ENCODE measurements at places on chromosomes 1 and 21. TPM values are rescaled to one million over a fixed set of nuclear protein-coding genes. Genes with fewer than 3 reads are reported as not detected.

Gene PCNT
- total RNA-seq = 43.9 TPM

Gene KCNE2
- total RNA-seq = not detected

Gene MFSD2A
- 4.9 TPM for total RNA-seq

Gene TNFRSF1B
- total RNA-seq = 8.2 TPM

Gene CFAP410
- 13.1 TPM for total RNA-seq

Gene ADAMTSL4
- total RNA-seq = 2.1 TPM

Gene HENMT1
- total RNA-seq = 1.7 TPM

Gene DNM3
- total RNA-seq = 2.1 TPM

Gene RNASEL
- total RNA-seq = 6.6 TPM

Gene LSS
- total RNA-seq = 236 TPM

Gene RSPH1
- total RNA-seq = not detected

Gene LORICRIN
- total RNA-seq = not detected

Gene JAM2
- 1.00 TPM for total RNA-seq

Gene KIF21B
- total RNA-seq = 0.37 TPM

Gene SIPA1L2
- total RNA-seq = 0.44 TPM

Gene CLCA1
- total RNA-seq = under 0.01 TPM

Gene MEX3A
- total RNA-seq = 0.89 TPM

Gene TSNAX
- total RNA-seq = 34.1 TPM

Gene MYOM3
- not detected for total RNA-seq

Gene RIPK4
- total RNA-seq = not detected

Gene AADACL4
- total RNA-seq = not detected

Gene GNG4
- 3.0 TPM for total RNA-seq

Gene CFAP74
- not detected for total RNA-seq

Gene BCL2L15
- total RNA-seq = 0.11 TPM

Gene LRRC3
- 0.37 TPM for total RNA-seq

Gene TTC34
- 0.12 TPM for total RNA-seq

Gene SNX7
- total RNA-seq = 35.2 TPM

Gene HSPB7
- total RNA-seq = 2.3 TPM

Gene PI4KB
- total RNA-seq = 74.1 TPM

Gene CELA2B
- not detected for total RNA-seq

Gene PBX1
- 62.4 TPM for total RNA-seq

Gene OR6N1
- not detected for total RNA-seq

Gene CYYR1
- 0.12 TPM for total RNA-seq

Gene AMIGO1
- 2.5 TPM for total RNA-seq

Gene TRIM67
- not detected for total RNA-seq

Gene SLC35F3
- 0.12 TPM for total RNA-seq

Gene PDPN
- 1.5 TPM for total RNA-seq

Gene GCSAML
- total RNA-seq = under 0.01 TPM

Gene ZNF648
- total RNA-seq = not detected

Gene HYI
- total RNA-seq = 46.8 TPM

Gene VANGL2
- under 0.01 TPM for total RNA-seq

Gene HES2
- total RNA-seq = under 0.01 TPM
